ENCODE measurements at places on chromosomes 12 and 14.

DNA sequence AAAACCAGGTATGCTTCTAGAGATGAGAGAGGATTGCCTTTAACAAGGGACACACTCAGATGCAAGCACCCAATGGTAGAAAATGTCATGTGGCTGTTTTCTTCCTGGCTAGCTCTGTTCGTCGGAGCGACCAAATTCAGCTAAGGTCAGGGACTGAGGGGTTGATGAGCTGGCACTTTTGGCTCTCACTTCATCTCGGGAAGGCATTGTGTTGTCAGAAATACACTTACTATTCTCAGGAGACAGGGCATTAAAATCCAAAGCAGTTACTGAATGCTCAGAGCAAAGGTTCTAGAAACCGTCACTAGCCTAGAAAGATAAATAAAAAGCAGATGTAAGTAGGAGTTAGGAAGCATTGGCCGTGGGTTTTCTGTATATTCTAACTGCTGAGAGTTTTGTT, 275.7 kb upstream of the SSTR1 start:
- ATAC-seq: no peak

- peak; percentile 70 for ATAC-seq
Observed at GRCh38 chr14:104908303-104908702, 16.4 kb upstream of the PLD4 start.

DNA sequence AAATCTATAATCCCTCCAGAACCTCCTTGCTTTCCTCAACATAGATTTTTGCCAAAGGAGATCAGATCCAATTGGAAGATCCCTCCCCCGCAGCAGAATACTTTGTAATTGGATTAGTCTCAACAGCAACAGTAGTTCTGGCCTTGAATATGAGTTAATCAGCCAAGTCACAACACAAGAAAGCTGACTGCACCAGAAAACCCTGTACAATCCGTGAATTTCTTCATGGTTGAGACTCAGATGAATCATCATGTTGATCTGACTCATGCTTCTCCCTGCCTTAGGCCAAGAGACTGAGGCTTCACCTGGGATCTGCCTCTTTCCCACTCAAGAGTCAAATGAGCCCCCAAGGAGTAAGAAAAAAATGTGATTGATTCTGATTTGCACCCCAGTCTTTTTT, 3.0 kb upstream of the METTL17 start:
- ATAC-seq: no peak

DNA sequence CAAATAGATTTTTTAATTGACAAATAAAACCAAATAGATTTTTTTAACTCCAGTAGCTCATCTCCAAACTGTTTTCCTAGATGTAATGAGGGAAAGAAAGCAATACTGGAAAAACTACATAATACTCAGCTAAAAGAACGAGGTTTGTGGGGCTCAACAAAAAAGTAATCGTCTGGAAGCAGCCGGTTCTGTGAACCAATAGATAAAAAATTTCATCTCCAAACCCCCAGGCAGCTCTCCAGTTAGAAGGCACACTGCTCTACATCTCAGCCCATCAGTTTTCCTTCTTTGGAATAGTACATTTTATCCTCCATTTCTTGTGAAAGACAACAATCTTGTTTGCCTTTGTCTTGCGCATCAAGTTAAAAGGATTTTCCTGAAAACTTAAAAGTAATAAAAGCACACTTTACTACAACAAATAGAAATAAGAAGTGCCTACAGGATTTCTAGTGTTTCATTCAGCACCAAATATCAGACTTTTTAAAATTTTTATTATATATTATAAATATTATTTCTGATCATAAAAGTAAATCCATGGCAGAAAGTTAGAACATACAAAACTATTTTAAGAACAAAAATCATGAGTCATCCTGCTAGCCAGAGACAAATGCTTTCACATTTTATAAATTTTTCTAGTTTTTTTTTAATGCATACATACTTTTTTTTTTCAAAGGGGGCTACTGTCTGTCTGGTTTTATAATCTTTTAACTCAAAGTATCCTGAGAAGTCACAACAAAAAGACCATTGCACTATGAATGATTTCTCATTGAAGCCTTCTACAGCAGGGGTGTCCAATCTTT, 67.7 kb downstream of the EPS8 start:
- ATAC-seq: no peak

GRCh38 chr12:77070800-77071449, 5.6 kb upstream of the E2F7 start:
- ATAC-seq: no peak

DNA sequence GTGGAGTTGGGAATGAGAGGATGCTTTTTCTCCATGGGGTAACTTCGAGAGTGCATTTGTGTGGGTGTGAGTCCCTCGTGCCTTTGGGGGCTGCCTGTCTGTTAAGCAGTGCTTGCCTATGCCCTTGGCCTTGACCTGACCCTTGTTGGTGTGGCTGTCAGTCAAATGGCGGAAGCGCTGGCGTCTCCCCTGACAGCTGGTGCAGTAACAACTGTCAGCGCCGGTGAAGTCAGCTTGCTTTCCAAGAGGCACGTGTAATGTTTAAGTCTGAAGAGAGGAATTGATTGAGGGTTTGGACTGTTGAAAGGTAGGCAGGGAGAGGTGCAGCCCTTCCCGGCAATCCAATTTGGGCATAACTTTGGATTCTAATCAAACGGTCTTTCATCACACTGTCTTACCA, 211.3 kb downstream of the AACS start:
- ATAC-seq: no peak

GRCh38 chr14:60051721-60052221, 40.0 kb upstream of the PCNX4 start:
- peak; percentile 52 for ATAC-seq

- ATAC-seq: no peak
Observed at GRCh38 chr12:126506426-126507182, 1441.4 kb downstream of the AACS start.

GRCh38 chr14:104879201-104879982, 14.3 kb downstream of the CEP170B start:
- ATAC-seq: no peak

- no peak for ATAC-seq
Observed at GRCh38 chr12:20507711-20508110, 139.4 kb downstream of the PDE3A start.

- ATAC-seq: no peak
Observed at GRCh38 chr14:89720076-89720687, 234.3 kb downstream of the EFCAB11 start.

- ATAC-seq: no peak
Observed at GRCh38 chr12:110467847-110468213, 227 bp downstream of the GPN3 start.

DNA sequence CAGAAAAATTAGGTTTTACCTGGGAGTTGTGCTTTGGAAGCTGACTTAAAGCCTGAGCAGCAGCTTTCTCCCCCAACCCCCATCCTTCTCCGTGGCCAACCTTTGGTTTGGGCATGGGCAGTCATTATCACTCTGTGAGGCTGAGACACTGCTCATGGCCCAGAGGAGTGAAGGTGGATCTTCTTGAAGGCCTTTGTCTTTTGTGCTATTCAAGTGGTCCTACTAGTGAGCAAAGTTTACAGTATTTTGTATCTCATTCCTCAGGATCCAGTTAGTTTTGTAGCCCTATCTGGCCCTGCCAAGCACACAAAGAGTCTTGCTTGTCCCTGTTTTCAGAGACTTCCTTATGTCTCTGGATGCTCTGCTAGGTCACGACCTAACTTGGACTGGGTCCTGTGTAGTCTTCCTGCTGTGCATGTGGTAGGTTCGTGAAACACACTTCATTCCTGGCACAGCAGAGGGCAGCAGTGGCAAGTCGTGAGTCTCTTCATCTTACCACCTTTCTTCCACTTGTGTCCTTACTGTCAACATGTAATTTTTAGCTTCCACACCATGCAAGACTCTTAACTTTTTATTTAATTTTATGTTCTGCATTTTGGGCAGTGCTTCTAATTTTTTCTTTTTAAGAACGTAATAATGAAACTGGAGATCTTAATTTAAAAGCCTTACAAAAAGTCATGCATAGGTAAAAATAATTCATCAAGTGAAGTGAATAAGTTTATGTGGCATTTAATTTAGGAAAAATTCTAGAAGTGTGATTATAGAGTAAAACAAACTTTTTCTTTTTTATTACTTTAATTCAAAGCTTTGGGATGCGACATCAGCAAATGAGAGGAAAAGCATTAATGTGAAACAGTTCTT, 53.7 kb downstream of the APAF1 start:
- no peak for ATAC-seq

DNA sequence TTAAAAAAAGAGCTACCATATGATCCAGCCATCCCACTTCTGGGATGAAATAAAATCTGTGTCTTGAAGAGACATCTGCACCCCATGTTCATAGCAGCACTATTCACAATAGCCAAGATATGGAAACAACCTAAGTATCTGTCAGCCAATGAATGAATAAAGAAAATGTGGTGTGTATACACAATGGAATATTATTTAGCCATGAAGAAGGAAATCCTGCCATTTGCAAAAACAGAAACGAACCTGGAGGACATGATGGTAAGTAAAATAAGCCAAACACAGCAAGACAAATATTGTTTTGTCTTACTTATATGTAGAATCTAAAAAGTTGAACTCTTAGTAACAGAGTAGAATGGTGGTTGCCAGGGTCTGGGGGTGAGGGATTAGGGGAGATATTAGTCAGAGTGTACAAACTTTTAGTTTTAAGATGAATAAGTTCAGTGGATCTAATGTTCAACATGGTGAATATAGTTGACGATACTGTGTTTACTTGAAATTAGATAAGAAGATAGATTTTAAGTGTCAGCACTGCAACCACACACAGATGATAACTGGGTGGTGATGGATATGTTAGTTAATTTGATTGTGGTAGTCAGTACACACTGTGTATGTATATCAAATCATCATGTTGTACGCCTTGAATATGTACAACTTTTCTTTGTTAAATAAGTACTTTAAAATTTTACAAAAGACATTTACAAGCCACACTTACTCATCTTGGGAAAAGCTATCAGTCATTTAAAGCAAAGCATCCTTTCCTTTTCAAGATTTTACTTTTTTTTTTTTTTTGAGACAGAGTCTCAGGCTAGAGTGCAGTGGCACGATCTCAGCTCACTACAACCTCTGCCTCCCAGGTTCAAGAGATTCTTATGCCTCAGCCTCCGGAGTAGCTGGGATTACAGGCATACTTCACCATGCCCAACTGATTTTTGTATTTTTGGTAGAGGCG, 89.9 kb downstream of the BICD1 start:
- ATAC-seq: peak; percentile 51

- ATAC-seq: no peak
Observed at GRCh38 chr12:111076199-111076598, 155.8 kb upstream of the MYL2 start.

GRCh38 chr14:55412676-55413075, 1.0 kb upstream of the ATG14 start:
- no peak for ATAC-seq

- ATAC-seq: no peak
Observed at GRCh38 chr14:43938588-43939281, 568.3 kb downstream of the FSCB start.

- no peak for ATAC-seq
Observed at GRCh38 chr12:109883461-109883860, 3.1 kb upstream of the GLTP start.

GRCh38 chr12:13127444-13127843, 24.0 kb upstream of the GSG1 start:
- ATAC-seq: no peak

DNA sequence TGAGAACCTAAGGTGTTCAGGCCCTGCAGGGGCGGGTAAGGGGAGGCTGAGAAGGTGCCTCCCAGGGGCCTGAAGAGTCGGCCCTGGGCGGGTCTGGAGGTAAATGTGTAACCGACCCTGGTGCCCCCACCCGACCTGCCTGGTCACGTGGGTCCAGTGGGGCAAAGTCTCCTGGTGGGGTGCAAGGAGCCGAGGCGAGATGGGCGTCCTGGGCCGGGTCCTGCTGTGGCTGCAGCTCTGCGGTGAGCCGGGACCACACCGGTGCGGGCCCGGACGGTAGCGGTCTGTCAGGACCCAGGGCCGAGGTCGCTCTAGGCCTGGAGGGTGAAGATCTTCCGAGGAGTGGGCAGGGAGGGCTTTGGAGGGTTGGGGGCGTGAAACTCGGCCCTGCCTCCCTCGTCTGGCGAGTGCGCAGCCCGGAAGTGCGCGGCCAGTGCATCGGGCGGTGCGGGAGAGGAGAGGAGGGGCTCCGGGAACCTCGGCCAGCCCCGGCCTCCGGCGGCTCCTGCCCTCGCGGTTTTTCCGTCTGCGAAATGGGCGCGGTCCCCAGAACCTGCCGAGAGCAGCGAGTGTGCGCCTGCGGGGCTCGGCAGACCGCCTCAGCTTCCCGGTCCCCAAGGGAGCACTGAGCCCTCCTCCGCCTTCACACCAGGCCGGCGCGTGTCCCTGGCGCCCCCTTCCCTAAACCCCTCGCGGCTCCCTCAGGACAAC, at the start of gene AMN:
Gene AMN (plus strand): TSS at position 174 of the 711 bp plus-strand sequence. CDS start 26 bp downstream, at position 200.
- ATAC-seq: peak; percentile 72

DNA sequence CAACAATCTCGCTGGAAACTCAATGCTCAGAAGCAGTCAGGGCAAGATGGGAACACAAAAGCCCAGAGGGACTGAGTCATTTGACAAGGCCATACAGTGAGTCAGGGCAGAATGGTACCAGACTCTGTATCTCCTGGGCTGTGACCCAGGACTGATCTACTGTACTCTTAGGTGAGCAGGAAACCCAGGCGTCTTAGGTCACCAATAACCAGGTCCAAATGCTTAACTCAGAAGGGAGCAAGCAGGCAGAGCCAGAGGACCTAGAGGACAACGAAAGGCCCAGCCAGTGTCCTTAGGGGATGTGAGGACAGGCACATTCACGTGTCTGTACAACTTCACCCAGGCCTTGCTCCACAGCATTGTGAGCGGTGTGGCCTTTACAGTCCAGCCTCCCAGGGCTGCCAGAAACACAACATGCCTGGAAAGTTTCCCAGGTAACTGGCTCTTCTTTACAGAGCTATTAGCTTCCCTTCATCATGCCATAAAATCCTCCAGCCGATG, 69.9 kb downstream of the ARL6IP4 start:
- no peak for ATAC-seq

GRCh38 chr12:20528208-20528607, 159.9 kb downstream of the PDE3A start:
- no peak for ATAC-seq

DNA sequence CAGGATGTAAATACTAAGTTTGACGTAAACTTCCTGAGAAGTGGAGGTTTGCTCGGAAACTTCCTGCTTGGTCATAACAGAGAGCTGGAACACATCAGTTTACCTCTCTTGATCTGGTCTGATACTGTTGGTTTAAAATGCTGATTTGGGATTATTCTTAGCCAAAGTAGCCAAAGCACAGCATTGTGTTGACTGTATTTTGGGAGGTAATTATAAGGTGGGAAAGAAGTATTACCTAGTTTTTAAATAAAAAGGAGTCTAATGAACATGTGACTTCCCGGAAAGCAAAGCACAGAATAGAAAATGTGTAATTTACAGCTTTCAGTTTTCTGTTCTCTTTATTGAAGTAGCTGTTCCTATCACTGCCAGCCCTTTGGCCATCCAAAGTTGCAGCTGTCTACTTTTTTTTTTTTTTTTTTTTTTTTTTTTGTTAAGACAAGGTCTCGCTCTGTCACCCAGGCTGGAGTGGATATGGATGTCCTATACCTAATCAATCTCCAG, 52.2 kb upstream of the SRP54 start:
- no peak for ATAC-seq

DNA sequence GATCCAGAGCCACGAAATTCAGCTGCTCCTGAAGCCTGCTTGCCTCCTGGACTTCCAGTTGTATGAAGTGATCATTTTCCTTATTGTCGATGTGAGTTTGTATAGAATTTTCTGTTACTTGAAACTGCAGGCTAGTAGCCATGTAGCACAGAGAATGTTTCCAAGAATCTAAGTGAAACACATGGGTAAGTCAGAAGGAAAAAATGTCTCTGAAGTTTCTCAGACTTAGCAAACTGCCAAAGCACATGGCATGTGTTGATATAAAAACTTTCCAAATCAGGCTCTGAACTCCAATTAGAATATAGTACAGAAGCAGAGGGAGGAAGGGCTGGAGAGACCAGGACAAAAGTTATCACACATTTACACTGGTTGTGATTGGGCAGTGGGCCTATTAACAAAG, 9.8 kb upstream of the PCNX1 start:
- ATAC-seq: no peak
